Activated T-cell treated with anti-CD3 and anti-CD28 coated beads for 24 hours (primary cell): ENCODE measurements at places on chromosomes 11 and 22.

DNA sequence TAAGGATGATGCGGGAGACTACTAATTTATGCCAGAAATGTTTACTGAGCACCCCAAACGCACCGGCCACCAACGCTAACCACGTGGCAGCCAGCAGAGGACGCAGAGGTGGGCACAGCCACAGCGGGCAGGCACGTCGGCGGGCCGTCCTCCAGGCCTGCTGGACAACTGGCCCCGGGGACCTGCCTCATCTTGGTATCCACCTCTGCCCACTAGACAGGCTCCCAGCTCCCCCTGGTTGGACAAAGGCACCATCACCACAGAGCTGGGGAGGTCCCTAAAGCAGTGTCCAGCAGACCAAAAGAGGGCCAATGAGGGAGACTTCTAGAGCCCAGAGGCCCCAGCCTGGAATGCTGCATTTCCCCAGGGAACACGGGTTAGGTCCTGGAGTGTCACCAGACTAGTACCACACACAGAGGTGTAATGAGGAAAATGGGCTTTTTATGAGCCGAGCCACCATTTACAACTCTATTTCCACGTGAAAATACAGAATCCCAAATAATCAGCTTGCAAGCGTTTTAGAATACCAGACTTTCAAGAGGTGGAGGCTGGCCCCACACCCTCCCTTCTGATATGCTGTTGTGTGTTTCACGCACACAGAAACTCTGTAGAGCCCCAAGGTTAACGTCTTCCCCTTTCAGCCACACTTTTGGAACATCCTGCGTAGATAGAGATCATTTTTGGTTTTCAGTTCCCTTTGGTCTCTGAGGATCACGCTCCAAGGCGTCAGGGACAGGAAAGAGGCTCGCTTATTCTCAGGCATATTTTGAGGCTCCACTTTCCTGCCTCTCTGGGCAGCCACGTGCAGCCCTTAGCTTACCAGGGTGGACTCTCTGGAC is 23.7 kb upstream of the BID start:
- DNase-seq: no peak

- DNase-seq: no peak
Measured at GRCh38 chr11:561148-562003, 606 bp downstream of the RASSF7 start.

- DNase-seq: no peak
Measured at GRCh38 chr11:74377689-74378088, 20.5 kb downstream of the PGM2L1 start.

DNA sequence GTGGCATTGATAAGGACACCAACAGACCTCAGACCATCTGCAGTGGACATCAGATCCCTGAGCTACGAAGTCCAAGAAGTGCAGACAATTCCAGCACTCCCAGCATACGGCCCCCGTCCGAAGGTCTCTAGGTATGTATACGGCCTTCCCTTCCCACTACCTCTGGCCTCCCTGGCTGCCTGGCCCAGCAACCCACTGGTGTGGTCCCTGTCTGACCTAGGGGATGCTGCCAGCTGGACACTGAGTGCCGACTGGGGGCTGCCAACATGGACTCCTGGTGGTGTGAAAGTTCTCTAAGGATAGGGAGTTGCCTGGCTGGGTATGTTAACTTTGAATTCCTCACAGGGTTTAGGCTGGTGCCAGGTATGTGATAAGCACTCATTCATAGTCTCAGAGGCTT is 17.5 kb upstream of the TEF start:
- no peak for DNase-seq

DNA sequence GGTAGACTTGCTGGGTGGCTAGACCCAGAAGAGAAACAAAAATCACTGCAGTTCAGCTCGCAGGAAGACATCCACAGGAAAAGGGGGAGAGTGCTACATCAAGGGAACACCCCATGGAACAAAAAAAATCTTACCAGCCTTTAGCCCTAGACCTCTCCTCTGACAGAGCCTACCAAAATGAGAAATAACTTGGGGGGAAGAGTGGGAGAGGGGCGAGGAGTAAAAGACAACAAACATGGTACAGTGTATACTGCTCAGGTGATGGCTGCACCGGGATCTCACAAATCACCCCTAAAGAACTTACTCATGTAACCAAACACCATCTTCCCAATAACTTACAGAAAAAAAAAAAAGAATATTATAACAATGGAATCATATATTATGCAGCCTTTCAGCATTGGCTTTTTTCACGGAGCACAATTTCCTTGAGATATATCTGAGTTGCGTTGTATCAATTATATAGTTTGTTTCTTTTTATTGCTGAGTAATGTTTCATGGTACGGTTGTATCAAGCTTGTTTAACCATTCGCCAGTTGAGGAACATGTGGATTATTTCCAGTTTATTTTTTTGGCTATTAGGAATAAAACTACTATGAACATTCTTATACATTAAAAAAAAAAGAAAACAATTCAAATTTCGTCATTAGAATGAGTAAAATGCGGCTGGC is 90.9 kb downstream of the ZNF280B start:
- no peak for DNase-seq

DNA sequence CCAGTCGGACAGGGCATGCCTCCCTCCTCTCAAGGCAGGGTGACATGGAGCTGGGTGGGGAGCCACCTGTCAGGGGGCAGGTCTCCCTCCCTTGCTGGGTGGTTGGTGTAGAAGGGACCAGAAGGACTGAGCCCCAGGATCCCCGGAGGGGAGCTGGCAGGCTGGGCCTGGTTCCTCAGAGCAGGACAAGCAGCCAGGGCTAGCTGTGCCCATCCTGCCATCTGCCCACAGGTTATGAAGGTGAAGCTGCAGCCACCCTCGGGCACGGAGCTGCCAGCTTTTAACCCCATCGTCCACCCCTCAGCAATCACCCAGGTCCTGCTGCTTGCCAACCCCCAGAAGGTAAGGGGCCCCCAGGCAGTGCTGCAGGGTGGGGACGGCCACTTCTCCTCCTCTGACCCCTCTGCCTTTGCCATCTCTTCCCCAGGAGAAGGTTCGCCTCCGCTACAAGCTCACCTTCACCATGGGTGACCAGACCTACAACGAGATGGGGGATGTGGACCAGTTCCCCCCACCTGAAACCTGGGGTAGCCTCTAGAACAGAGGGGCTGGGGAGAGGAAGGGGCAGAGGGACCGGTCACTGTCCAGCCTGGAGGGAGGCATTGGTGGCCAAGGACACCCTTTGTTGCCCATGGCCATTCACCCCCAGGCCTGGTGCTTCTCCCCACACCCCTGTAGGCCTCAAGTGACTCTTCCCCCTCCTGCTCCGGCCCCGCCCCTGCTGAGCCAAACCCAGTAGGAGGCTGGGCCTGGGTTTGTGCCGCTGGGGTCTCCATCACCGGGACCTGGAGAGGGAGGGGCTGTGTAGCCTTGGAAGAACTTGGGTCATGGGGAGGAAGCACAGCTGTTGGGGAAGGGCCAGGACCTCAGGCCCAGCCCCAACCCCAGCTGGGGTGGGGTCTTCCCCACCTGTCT is 7.0 kb upstream of the SH3BP1 start:
- no peak for DNase-seq

- no peak for DNase-seq
Measured at GRCh38 chr22:46571642-46572250, 34.3 kb upstream of the CELSR1 start.

DNA sequence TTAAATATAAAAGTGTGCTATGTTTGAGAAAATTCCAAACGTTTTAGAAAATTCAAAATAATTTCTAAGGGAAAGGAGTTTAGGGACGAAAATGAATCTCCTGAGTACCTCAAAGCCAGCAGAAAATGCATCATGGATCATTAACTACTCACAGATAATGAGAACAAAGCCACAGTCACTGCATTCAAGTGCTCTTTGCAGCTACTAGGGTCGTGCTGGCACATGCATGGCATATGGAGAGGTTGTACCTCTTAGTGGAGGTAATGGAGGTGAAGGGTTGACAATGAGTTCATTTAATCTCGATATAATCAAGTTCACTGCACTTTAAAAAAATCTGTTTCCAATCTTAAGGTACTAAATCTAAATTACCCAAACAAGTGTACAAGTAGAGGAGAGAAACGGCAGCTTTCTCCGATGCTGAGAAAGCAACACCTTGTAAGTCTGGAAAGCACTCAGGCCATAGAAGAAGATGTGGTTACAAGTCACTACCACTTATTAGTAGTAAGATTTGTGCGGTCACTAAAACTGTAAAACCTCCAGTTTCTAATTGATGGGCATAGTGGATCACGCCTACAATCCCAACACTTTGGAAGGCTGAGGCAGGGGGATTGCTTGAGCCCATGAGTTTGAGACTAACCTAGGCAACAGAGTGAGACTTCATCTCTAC is 261.1 kb upstream of the ANO3 start:
- DNase-seq: no peak

GRCh38 chr22:28241656-28242290 is 322.7 kb upstream of the PITPNB start:
- DNase-seq: no peak

- DNase-seq: no peak
Measured at GRCh38 chr22:50228366-50228765, 16.5 kb downstream of the TUBGCP6 start.

- no peak for DNase-seq
Measured at GRCh38 chr11:95297680-95298452, 66.9 kb upstream of the SESN3 start.

DNA sequence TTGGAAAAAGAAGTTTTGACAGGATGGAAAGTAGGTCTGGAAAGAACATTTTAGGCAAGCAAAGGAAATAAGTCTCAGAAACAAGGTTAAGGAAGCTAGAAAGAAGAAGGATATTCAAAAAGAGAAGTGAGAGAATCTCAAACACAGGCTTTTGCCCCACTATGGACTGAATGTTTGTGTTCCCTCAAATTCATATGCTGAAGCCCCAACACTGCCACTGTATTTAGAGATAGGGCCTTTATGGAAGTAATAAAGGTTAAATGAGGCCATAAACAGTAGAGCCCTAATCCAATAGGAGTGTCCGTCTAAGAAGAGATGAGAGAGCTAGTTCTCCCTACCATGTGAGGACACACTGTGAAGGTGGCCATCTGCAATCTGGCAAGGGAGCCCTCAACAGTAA is 20.6 kb upstream of the RPS13 start:
- DNase-seq: no peak

GRCh38 chr11:65487467-65488272 is 11.2 kb upstream of the MALAT1 start:
- no peak for DNase-seq

DNA sequence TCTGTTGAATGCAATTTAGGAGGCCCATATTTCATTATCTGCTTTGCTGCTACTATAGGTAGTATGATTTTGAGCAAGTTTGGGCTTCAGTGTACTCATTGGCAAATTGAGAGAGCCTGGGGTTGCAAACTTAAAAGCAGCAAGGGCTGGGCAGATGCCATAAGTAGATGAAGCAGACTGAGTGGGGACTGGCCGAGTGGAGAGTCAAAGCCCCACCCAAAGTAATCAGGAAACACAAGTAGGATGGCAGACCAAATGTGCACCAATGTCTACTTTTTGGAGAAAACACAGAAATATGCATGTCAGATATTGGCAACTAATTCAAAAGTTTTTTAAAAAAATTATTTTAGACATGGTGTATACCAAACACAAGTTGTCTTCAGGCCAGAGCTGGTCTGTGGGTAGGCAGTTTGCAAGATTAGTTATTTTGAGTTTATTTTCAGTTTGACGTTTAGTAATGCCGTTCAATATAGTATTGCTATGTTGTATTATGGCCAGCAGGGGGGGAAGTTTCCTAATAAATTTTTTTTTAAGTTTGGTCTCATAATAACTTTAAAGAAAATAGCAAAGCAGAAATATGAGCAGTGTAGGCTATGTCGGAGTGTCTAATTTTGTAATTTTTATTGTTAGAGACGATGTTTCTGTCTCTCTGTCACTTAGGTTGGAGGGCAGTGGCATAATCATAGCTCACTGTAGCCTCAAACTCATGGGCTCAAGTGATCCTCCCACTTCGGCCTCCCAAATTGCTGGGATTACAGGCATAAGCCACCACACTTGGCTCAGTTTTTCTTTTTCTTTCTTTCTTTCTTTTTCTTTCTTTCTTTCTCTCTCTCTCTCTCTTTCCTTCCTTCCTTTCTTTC is 105.1 kb downstream of the HIPK3 start:
- DNase-seq: no peak

DNA sequence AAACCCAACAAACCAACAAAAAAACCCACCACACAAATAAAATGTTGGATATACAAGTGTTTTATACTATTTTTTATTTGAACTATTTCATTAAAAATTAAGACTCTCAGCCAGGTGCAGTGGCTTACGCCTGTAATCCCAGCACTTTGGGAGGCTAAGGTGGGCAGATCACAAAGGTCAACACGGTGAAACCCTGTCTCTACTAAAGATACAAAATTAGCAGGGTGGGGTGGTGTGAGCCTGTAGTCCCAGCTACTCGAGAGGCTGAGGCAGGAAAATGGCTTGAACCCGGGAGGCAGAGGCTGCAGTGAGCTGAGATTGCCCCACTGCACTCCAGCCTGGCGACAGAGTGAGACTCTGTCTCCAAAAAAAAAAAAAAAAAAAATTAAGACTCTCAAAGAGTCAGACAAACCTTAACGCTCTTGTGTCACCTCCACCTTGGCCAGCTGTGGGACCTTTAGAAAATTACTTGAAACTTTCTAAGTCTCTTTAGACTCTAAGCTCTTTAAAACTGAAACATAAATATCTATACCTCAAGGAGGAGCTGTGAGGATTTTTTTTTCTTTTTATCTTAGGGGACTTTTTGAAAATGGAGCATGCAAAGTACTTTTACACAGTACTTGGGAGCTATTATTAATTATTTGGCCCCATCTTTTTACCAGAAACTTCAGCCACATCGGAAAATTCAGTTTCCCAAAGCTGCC is 68.4 kb upstream of the CLNS1A start:
- DNase-seq: no peak
